ENCODE measurements at places on chromosomes 7 and 10. TPM values are rescaled to one million over a fixed set of nuclear protein-coding genes. Genes with fewer than 3 reads are reported as not detected.

The ARHGAP19 gene
- 15.2 TPM for total RNA-seq

The ACTL6B gene
- not detected for total RNA-seq

The SOSTDC1 gene
- not detected for total RNA-seq

The ITIH2 gene
- not detected for total RNA-seq

The TSPAN15 gene
- 18.7 TPM for total RNA-seq

The KCTD7 gene
- total RNA-seq, result 14.9 TPM

The SEMA3A gene
- total RNA-seq, result 11.6 TPM

All from A172 (cell line).